ENCODE measurements at places on chromosomes 4 and X.

DNA sequence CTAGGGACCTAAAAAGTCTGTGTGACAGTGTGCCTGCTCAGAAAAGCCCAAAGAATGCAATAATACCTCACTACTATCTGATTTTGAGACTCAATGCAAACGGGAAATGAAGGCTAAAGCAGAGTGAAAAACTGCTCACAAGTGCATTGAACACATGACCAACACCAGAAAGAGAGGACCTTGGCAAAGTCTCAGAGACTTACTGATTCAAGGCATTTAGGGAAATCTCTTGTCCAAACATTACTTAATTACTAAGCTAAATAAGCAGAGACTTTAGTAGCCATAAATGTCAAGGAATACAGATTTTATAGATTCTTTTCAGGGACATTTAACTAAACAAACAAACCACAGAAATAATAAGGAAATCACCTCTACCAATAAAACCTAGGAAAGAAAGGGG lies 916.0 kb downstream of the FSTL5 start:
- no peak for DNase-seq

- no peak for DNase-seq
Observed at GRCh38 chrX:49103637-49104036, 19.9 kb downstream of the GPKOW start.

DNA sequence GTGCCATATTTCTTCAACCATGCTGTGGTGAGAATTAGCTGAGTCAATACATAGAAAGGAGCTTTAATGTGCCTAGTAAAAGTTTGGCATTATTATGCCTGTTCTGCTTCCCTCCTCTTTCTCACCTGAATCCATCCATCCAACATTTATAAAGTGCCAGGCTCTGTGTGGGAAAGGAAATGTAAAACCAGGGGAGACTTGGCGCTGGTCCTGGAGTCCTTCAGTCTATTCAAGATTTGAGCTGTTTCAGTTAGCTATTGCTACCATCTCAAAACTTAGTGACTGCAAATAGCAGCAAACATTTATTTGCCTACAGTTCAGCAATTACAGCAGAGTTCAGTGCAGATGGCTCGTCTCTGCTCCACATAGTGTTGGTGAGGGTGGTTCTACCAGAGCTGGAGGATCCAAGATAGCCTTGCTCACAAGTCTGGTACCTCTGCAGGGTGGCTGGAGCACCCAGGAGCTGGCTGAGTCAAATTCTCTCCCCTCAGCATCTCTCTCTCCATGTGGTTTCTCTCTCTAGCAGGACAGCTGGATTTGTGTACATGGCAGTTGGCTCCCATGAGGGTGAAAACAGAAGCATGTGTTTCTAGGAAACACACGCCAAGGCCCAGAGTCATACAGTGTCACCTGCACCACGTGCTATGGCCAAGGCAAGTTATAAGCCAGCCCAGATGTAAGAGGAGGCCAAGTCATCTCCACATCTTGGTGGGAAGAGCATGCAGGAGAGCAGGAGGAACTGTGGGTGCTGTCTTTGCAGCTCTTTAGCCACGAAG lies 77.3 kb downstream of the FHDC1 start:
- no peak for DNase-seq

- DNase-seq: no peak
Observed at GRCh38 chr4:4792466-4792865, 67.0 kb upstream of the MSX1 start.

GRCh38 chr4:20574986-20575385 lies 125.3 kb upstream of the PACRGL start:
- DNase-seq: no peak
